HFFc6 (cell line): ENCODE measurements at places on chromosomes 11 and 22.

DNA sequence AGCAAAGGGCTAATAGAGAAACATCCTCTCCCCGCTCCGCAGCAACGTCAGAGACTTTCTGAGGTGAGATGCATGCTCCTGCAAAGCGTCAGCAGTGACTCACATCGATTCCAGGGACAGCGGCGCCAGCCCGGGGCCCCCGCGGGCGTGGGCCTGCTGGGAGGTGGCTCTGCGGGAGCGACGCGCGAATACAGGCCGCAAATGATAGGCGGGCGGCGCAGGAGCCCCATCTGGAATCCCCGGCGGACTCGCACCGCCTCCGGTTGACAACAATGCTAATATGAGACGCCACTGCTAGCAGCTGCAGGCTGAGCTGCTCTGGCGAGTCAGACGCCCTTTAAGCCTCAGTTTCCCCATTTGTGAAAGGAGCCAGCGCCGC lies 557 bp downstream of the RANGAP1 start:
- peak; percentile 94 for DNase-seq

DNA sequence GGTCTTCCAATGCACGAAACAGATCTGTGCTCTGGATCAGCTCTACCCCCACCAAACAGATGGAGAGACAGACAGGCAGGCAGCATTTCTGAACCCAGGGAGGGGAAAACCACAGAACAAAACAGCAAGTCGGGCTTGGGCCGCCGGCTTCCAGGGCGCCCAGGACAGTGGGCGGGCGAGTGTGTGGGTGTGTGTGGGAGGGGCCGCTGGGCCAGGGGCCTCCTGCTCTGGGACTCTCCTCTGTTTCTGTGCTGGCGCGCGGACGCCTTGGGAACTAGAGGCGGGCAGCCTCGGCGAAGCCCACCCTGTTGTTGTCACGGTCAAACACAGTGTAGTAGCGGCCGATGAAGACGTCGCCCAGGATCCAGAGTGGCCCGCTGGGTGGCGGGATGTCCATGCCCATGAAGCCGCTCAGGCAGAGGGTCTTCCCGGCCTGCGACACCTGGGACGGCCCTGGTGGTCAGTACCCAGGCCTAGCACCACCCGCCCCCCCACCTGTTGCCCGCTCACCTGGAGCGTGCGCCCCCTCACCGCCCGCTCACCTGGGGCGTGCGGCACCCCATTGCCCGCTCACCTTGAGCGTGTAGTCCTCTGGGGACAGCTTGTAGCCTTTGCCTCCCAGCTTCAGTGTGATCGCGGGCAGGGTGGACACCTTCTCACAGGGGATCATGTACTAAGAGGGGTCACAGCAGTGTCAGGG lies 3.0 kb upstream of the IFITM10 start:
- no peak for DNase-seq

- no peak for DNase-seq
These were observed 234.7 kb upstream of the CCDC90B start for GRCh38 chr11:83520849-83521248.

GRCh38 chr11:35938231-35938630 lies 5.6 kb upstream of the LDLRAD3 start:
- no peak for DNase-seq

GRCh38 chr11:6319001-6319703 lies 1.1 kb downstream of the CAVIN3 start:
- no peak for DNase-seq

DNA sequence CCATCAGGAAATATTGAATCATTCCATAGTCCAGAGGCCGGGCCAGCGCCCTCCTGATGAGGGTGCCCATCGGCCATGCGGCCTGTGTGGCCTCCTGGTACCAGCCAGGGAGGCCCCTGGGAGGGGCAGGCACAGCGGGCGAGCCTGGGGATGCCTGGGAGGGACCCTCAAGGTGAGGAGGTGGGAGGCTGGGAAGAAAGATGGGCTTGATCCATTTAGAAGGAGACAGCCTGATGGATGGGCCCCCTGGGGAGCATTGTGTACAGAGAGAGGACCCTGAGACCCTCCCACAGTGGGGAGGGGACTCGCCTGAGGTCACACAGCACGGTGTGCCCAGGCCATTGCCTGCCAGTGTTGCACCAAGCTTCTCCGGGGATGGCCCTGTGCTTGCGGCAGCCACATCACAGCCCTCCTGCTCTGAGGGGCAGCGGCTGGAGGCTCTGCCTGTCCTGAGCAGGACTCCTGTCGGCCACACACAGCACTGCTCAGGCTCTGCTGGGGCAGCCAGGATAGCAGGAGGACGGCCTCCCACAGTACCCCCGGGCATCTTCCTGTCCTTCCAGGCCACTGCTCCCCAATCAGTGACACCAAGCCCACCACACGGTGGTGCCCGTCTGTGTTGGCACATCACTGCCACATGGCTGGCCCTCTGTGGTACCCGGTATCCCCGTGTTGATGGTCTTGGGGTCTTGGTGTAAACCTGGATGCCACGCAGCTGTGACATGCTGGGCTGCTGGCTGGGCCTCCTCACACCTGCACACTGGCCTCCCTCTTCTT lies 290.0 kb downstream of the TBC1D22A start:
- DNase-seq = no peak

GRCh38 chr11:59779487-59779886 lies 24.3 kb downstream of the STX3 start:
- DNase-seq = no peak

DNA sequence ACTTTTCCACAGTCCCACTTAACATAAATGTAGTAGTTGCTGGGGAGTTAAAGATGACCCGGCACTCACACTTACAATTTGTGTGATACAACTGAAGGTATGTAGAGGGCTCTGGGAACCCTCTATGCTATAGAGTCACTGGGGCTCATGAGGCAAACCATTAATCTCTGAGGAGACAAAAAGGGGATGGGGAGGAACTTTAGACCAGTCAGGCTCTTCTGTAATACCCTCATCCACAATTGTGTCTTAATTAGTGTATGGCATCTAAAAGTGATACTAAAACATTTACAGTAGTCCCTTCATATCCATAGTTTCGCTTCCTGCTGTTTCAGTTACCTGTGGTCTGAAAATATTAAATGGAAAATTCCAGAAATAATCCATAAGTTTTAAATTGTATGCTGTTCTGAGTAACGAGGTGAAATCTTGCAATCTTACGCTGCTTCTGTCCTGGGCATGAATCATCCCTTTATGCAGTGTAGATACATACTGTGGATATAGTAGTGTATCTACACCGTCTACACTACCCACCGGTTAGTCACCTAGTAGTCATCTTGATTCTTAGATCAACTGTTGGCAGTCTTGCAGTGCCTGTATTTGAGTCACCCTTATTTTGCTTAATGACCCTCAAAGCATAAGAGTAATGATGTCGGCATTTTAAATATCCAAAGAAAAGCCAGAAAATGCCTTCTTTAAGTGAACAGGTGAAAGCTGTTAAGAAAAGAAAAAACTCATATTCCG lies 12.2 kb downstream of the CBL start:
- DNase-seq = peak; percentile 98

- peak; percentile 47 for DNase-seq
These were observed 218.2 kb upstream of the CCDC179 start for GRCh38 chr11:23078289-23078971.

GRCh38 chr22:41201141-41201540 lies 4.0 kb upstream of the L3MBTL2 start:
- no peak for DNase-seq

- no peak for DNase-seq
These were observed 2.8 kb downstream of the MRPL23 start for GRCh38 chr11:1949922-1950321.

- DNase-seq = no peak
These were observed 45.8 kb downstream of the SIK3 start for GRCh38 chr11:117052196-117053149.

DNA sequence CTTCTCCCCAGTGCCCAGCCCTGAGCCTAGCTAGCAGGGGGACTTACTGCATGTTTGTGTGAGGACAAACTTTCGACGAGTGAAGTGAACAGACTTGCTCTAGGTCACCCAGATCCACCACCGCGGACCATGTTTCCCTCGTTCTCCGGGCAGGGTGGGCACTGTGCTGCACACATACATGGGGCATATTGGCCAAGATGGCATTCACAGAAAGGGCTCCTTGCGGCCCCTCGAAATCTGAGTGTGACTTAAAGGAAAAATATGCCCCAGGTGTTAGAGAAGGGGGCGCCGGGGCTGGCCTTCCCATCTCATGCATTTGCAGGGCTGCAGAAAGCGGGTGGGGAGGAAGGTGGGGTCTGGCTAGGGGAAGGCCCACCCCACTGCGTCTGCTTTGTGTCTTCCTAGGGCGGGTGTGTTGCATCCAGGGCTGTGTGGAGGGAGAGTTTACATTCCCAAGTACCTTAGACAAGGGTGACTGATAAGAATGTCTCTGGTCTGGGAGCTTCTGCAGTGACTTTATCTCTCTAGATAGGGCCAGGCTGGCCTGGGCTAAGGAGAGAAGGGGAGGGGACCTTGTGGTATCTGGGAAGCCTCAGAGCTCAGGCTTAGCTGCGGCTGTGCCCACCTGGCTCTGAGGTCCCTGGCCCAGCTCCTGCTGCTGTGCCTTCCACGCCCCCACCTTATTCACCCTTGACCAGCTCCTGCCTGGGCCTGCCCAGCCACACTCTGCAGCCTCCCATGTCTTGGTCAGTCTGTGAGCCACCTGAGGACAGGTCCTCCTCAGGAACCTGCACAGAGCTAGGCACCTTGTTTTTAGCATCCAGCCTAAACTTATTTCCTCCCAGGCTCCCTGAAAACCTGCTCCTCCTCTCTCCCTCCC lies 45.8 kb downstream of the LRRC32 start:
- no peak for DNase-seq

GRCh38 chr11:104761511-104761910 lies 136.7 kb downstream of the CASP12 start:
- DNase-seq = no peak

GRCh38 chr11:108199446-108200321 lies 22.8 kb downstream of the NPAT start:
- peak; percentile 25 for DNase-seq

- no peak for DNase-seq
These were observed 90.6 kb upstream of the FGF3 start for GRCh38 chr11:69909561-69910518.

DNA sequence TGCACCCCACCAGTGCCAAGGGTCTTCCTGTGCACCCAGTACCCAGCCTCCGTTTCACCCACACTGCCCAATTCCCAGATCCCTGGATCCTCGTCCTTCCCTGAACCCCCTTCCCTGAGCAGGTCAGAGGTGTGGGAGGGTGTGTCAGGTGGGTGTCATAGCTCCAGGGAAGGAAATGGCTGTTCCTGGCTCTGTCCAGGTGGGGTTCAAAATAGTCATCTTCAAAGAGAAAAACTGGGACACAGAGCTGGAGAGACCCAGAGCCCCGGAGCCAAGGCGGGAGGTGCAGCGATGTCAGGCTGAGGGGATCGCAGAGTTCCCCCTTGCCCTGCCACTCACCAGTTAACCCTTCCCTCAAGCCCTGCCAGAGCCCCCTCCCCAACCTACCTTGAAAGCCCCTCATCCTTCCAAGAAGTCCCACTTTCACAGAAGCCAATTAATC lies 698 bp downstream of the C1QTNF4 start:
- DNase-seq = no peak

GRCh38 chr22:46897246-46897623 lies 134.8 kb downstream of the TBC1D22A start:
- DNase-seq = no peak

DNA sequence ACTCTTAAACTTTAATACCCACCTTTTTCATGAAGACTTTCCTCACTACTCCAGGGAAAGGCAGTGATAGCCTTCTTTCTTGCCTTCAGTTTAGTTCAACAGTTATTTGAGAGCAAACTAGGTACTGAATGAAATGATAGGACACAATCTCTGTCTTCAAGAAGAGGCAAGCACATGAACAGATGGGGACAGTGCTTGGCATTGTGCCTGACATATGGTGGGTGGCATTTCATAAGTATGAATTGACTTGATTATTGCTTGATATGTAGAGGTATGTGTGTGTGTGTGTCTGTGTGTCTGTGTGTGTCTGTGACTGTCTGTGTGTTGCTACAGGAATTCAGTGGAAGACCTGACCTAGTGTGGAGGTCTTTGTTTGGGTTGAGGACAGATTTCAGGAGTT lies 504.1 kb downstream of the NELL1 start:
- no peak for DNase-seq

DNA sequence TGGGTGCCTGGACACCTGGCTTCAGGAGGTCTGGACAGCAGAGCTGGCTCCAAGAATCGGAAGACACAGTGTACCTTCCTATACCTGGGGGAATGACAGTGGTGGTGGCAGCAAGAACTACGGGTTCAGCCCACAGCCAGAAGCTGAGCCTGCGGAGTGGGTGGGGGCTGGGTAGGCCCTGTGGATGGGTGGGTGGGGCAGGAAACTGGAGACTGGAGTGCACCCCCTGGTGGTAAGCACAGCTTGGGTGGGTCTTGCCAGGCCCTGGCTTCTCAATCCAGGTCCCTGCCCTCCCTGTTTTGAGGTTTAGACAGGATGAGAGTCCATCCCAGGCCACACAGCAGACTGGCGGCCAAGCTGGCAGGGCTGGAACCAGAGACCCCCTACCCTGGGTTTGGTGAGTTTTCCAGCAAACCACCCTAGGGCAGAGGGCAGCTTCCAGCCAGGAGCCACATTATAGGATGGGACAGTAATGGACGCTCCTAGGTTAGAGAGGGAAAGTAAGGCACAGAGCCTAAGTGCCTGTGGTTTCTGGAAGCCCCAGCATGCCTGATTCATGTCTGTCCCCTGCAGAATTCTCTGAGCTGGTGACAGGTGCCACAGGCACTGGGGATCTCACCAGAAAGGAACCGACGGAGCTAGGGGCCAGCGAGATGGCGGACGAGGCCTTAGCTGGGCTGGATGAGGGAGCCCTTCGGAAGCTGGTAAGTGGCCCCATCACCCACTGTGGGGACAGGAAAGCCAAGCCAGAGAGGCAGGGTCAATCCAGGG lies 1.7 kb downstream of the SMTN start:
- peak; percentile 58 for DNase-seq

GRCh38 chr11:2304506-2305139 lies 2.8 kb downstream of the TSPAN32 start:
- no peak for DNase-seq

- DNase-seq = no peak
These were observed 4.4 kb upstream of the CNTF start for GRCh38 chr11:58617976-58618557.

- no peak for DNase-seq
These were observed 907 bp downstream of the SLC15A3 start for GRCh38 chr11:60950933-60951605.

DNA sequence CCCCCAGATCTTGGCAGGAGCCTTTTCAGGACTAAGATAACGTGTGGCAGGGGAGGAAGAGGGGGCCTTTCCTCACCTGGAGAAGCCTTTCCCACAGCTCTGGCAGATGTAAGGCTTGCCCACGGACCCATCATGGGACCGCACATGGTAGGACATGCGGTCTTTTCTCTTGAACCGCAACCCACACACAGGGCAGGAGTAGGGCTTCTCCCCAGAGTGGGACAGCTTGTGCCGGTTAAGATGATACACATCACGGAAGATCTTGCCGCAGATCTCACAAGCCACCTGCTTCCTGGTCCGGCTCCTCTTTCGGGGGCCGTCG lies 1.9 kb downstream of the PATZ1 start:
- DNase-seq = no peak

GRCh38 chr22:45331486-45331885 lies 21.8 kb downstream of the FAM118A start:
- no peak for DNase-seq
